ENCODE measurements at places on chromosomes 16 and 17. TPM values are rescaled to one million over a fixed set of nuclear protein-coding genes. Genes with fewer than 3 reads are reported as not detected.

Gene C17orf113
- total RNA-seq = 0.43 TPM

GRCh38 chr16:918741-919657 lies 51.8 kb downstream of the LMF1 start:
- no peak for DNase-seq

GRCh38 chr17:60077672-60078519 lies 825 bp downstream of the HEATR6 start:
- no peak for DNase-seq

Gene NKD1
- total RNA-seq = 0.40 TPM

GRCh38 chr17:47686664-47687327 lies 7.2 kb upstream of the TBKBP1 start:
- DNase-seq = no peak

Gene ABCC6
- total RNA-seq = 0.38 TPM

DNA sequence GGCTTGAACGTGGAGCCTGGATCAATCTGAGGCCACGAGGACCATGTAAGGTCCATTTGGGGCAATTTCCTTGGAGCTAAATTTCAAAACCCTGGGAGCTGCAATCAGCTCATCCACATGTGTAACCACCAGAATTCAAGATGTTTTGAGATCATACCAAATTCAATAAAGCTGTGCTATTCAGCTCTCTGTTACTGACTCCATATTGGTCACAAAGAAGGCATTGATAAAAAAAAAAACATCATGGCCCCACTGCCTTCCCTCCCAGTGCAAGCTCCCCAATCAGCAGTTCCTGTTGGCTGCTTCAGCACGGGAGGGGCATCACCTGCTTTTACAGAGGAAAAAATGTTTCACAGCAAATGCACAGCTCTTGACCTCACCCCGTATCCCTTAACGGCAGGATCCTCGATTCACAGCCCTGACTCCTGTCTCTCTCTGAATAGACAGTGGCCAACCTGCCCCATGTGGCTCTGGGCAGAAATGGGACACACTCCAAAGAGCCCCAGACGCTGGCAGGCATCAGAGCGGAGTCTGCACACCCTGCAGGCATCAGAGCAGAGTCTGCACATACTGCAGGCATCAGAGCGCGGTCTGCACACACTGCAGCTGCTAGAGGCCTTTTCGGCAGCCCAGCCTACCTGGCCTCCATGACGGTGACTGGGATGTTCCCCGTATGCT lies 37.1 kb downstream of the FANCA start:
- DNase-seq = no peak

Measured in cardiac septum (tissue), 1 donor.